ENCODE measurements at places on chromosomes 3 and 15. TPM values are rescaled to one million over a fixed set of nuclear protein-coding genes. Genes with fewer than 3 reads are reported as not detected.

The SLC24A5 gene
- total RNA-seq: not detected

GRCh38 chr3:72099326-72100079 lies 314.6 kb upstream of the PROK2 start:
- DNase-seq: no peak

- no peak for DNase-seq
Measured at GRCh38 chr3:65660000-65660598, 378.6 kb downstream of the MAGI1 start.

- DNase-seq: no peak
Measured at GRCh38 chr3:198017090-198017489, 57.1 kb downstream of the LMLN start.

The DLL4 gene
- total RNA-seq: 0.13 TPM

DNA sequence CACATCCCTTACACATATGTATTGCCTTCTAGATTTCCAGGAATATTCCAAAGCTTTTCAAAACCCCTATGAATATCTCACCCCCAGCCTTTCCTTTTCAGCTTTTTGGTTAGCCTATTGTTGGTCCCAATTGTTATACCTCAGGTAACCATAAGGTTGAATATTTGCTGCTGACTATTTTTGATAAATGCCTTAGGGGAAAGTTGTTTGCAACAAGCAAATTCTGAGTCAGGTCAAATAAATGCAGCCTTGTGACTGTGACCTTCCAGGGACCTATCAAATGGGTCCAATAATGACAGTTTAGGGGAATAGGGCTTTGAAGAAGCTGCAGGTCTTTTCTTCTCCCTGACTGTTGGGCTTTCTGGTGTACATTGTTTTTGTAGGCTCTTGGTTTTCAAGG lies 699.7 kb downstream of the NTRK3 start:
- DNase-seq: no peak

DNA sequence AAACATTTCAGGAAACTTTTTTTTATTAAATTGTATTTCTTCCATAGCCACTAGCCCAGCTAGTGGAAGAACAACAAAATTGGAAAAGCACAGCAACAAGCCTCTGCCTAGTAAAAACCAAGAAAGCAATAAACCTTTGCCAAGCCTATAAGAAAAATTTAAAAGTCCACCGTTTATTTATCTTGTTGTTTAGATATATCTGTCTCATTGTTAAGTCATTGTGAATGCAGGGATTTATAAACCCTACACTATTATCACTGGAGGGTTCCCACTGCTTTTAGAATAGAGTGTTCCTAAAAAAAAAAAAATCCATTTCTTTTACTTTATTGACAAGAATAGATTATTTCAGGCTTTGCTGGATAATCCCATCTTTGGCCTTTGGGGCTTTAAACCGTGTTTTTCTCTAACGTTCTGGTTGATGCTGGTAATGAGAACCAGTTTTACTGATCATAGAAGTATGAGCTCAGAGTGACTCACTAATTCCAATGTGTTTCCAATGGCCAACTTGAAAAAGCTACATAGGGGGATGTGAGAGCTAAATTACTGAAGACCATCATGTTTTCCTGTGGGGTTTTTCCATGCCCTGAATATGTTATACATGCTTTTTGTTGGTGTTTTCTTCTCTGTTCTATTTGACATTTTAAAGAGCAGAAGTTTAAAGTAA lies 634.1 kb downstream of the RBMS3 start:
- no peak for DNase-seq

The C3orf49 gene
- total RNA-seq: not detected

DNA sequence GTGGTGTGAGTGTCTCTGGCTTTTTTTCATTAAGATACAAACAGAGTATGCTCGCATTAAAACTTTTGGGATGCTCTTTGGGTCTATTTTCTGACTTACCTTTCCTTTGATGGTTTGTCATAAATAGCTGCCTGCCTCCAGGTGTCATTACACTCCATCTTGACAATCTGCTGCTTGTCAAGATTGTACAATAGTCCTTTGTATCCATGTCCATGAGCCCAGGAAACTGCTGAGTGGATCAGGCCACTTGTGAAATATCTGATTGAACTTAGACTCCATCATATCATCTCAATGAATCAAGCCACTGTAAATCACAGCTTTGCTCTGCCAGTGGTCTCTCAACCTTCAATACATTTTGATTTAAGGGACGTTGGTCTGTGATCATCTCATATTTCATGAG lies 135.2 kb downstream of the ECT2 start:
- no peak for DNase-seq

GRCh38 chr3:67416703-67417102 lies 237.7 kb downstream of the SUCLG2 start:
- DNase-seq: no peak

GRCh38 chr3:186352369-186352768 lies 9.7 kb downstream of the DGKG start:
- DNase-seq: no peak

The PROS1 gene
- total RNA-seq: 68.5 TPM

GRCh38 chr3:70352215-70352614 lies 39.8 kb upstream of the MDFIC2 start:
- DNase-seq: no peak

- DNase-seq: no peak
Measured at GRCh38 chr15:91839867-91840266, 13.6 kb upstream of the SLCO3A1 start.

DNA sequence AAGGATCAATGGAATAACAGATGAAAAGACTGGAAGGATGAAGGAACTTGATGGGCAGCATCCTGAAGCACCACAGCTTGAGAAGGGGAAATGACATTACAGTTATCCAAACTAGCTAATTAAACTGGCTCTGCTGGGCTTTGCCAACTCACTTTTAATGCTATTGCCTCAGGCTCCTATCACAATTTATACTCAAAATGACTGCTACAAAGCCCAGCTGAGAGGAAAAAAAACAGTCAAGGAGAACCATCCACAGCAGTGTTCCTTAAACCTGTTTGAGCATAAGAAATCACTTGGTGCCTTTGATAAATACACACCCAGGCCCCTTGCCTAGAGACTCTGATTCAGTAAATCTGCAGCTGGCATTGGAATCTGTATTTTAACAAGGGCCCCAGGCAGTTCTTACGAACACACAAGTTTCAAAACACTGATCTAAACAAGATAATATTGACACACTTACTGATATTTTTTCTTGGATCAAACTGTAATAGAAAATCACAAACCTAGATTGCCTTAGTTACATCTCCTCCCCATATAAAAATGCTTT lies 85.8 kb downstream of the MB21D2 start:
- no peak for DNase-seq

DNA sequence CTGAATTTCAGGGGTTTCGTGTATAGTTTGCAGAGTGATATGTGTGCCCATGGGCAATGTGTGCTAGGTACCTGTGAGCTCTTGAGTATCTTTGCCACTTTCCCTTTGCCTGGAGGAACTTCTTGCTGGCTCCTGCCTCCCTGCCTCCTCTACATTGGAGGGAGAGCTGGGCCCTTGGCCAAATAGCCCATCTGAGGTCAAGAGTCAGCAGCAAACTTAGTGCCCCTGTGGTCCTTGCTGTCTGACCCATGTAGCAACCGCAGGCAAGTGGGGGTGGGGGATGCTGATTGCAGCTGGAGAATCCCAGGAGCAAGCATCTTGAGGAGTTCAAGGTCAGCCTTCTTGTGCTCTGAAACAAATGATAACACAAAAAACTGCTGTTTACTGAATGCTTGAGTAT lies 5.4 kb upstream of the TBC1D21 start:
- no peak for DNase-seq

DNA sequence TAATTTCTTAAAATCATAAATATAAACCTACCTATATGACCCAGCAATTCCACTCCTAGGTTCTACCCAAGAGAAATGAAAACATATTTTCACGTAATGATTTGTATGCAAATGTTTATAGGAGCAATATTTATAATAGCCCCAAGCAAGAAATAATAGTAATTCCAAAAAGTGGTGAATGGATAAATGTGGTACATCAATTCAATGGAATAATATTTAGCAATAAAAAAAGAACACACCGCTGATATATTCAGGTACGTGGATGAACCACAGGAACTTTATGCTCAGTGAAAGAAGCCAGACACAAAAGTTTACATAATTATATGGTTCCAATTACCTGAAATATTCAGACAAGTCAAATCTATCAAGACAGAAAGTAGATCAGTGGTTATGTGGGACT lies 49.9 kb downstream of the ACAD9 start:
- DNase-seq: no peak

The TGM5 gene
- total RNA-seq: not detected

DNA sequence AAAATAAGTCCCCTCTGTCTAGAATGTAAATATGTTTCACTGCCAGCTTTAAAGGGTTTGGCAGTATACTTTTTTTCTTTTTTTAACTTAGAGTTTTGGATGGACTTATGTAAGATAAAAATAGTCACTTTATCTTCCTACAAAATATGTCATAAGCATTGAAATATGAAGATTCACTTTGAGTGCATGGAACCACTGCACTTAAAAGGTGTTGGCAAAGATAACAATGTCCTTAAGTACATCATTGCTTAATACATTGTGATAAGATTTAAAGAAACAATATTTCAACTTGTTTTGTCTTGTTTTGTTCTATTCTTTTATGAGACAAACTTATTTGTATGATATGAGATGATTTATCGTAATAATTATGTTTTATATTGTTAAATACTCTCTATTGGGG lies 66.3 kb upstream of the NAALADL2 start:
- no peak for DNase-seq

GRCh38 chr15:83283813-83284558 lies 478 bp downstream of the BNC1 start:
- peak; percentile 51 for DNase-seq

The ARHGEF26 gene
- total RNA-seq: 0.62 TPM

DNA sequence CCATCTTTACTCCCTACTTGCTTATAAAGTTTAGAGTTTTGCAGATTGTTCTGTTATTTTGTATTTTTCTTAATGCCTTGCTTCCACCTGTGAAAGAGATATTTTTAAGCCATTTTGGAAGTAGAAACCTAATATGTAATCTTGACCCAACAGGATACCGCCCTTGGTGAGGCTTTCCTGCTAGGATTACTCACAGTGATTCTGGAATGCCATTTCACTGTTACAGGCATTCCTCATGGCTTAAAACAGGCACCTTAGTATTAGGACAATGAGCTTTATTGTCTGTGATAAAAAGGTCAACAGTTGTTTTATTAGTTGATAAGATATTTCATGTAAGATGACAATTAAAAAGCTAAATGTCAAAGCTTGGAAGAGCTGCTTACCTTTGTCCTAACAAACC lies 58.2 kb downstream of the PHLDB2 start:
- peak; percentile 57 for DNase-seq

- DNase-seq: no peak
Measured at GRCh38 chr3:122797291-122797690, 2.4 kb downstream of the SLC49A4 start.
